ENCODE measurements at places on chromosomes 16 and 17.

DNA sequence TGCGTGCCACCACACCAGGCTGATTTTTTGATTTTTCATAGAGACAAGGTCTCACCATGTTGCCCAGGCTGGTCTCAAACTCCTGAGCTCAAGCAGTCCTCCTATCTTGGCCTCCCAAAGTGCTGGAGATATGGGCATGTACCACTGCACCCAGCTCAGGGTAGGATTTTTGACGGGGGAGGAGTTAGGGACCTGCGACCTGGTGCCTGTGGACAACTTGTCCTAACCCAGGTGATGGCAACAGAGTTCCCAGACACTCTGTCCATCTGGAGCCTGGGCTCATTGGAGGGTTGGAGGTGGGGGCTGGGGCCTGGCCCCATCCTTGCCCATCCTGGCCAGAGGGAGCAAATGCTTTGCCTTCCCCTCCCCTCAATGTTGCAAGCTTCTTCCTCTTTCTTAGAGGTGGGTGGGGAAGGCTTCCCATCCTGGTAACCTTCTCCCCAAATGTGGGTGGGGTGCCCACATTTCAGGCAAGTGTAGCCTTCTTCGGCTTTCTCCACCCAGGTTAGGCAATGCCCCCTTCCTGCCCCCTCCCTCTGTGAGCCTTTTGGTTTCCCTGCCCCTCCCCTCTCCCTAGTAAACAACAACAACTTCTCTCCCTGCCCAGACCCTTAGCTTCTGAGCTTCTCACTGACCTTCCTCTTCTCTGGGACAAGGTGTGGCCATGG lies 24.9 kb downstream of the RARA start:
- DNase-seq: no peak

DNA sequence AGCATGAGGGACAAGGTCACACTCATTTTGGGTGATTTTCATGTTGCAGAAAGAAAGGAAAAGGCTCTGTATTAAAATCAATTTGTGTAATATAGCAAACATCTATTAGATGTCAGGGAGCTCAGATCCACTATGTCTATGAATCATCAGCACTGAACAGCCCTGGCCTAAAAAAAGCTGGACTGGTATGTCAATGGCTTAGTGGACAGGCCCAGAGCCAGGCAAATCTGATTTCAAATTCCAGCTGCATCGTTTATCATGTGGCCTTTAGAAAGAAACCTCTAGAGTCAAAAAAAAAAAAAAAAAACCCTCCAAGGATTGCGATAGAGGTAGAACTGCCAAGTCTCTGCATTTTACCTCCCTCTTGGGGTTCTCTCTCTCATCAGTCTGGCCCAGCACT lies 5.4 kb downstream of the GAS7 start:
- no peak for DNase-seq

DNA sequence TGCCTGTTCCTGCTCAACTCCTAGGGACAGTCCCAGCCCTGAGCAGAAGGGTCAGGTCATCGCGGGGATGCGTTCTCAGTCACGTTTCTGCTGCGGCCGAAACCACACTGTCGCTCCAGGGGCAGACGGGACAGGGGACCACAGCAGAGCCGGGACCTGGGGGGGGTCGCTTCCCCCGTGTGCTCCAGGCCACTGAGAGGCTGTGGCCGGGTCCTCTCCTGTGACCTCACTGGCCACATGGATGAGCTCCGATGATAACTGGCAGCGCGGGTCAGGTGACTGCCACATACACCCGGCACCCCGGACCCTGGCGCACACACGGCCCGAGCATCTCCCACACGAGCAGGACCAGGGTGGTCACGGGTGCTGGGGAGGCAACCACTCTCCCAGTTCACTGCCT lies 12.8 kb downstream of the GNPTG start:
- no peak for DNase-seq

DNA sequence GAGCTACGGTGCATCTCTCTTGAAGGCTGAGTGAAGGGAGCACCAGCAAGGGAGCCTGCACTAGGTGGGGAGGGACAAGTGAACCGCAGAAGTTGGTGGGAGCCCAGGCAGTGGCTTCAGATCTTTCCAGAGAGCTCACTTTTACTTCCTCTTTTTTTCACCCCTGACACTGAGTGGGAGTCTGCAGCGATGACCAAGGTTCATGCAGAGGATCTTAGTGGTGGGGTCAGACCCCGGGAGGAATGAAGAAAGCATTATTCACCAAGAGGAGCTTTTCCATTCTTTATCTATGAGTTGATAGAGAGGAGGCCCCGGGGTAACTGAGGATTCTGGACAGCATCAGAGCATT lies 3.0 kb upstream of the CCL2 start:
- DNase-seq: no peak

- DNase-seq: no peak
Observed at GRCh38 chr16:3285131-3285530, 1.8 kb downstream of the ZNF263 start.

GRCh38 chr17:70608193-70608592 lies 438.9 kb downstream of the KCNJ2 start:
- no peak for DNase-seq

DNA sequence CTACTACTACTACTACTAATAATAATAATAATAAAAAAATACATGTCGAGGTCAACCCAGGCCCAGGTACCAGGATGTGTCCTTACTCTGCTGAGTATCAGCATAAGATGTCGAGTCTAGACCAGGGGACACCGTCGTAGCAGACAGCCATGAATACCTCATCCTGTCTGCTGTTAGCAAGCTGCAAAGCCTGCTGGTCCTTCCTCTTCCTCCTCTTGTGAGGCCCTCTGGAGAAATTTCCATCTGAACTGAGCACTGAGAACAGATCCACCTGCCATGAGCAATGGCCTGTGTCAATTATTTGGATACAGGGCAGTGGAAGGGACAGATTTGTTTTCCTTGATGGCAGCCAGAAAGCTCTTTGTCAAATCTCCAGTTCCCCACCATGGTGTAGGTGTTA lies 168.5 kb downstream of the XYLT1 start:
- no peak for DNase-seq

GRCh38 chr17:46200197-46200596 lies 7.0 kb upstream of the KANSL1 start:
- DNase-seq: no peak

GRCh38 chr17:47735536-47736011 lies 2.5 kb downstream of the TBX21 start:
- no peak for DNase-seq

DNA sequence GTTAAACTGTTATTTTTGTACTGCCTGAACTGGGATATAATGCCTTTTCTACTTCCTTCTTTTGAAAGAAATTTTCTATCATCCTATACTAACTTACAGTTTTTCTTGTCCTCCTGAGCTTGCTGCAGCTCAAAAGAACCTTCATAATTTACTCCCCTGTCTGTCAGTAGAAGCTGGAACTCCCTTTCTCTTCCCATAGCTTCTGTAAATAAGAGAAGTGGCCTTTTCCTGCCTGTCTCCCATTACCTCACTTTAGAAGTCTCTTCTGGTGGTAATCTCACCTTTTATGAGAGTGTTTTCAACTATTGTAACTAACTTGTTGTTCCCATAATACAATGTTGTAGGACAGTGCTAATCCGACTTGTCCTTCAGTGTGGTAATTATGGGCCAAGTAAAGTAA lies 246.7 kb upstream of the TBX2 start:
- DNase-seq: no peak

- no peak for DNase-seq
Observed at GRCh38 chr16:86635176-86635876, 57.0 kb downstream of the FOXL1 start.

- DNase-seq: no peak
Observed at GRCh38 chr17:38582069-38582468, 23.7 kb downstream of the SRCIN1 start.

- no peak for DNase-seq
Observed at GRCh38 chr16:75804368-75804767, 78.1 kb upstream of the CPHXL start.

- DNase-seq: no peak
Observed at GRCh38 chr17:28325211-28325610, 6.2 kb downstream of the TMEM97 start.

GRCh38 chr16:1363501-1364041 lies 11.8 kb downstream of the GNPTG start:
- no peak for DNase-seq

- no peak for DNase-seq
Observed at GRCh38 chr16:84350685-84351400, 17.5 kb upstream of the ATP2C2 start.

DNA sequence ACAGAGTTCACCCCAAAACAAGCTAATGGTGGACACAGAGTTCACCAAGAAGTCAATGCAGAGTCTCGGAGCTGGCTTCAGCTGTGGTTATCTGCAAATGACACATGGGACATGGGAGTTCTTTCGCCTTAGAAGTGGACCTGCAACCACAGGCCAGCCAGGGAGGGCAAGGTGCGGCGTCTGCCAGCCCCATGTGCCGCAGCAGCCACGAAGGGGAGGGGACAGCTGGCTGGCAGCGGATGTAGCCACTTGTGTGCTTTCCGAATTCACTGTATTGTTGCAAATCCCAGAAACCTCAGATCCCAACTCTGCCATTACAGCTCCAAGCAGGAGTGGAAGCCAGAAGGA lies 24.8 kb downstream of the LMF1 start:
- no peak for DNase-seq

GRCh38 chr17:65193305-65193704 lies 56.1 kb downstream of the RGS9 start:
- DNase-seq: no peak

DNA sequence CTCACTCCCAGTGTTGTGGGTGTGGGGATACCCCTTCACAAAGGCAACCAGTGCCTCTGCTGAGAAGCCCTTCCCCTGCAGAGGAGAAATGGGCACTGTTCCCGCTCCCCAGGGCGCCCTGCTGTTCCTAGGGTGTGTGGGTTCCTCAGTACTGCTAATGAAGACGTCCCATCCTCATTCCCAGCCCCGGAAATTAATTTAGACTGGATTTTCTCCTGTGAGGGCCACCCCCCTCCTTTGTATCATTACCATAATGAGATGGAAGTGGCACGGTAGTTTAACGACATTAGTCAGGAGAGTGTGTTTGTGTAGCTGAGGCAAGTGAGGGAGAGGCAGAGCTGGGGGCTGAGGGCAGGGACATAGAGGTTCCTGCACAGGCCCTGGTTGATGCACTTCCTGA lies 53.2 kb downstream of the PIPOX start:
- no peak for DNase-seq

DNA sequence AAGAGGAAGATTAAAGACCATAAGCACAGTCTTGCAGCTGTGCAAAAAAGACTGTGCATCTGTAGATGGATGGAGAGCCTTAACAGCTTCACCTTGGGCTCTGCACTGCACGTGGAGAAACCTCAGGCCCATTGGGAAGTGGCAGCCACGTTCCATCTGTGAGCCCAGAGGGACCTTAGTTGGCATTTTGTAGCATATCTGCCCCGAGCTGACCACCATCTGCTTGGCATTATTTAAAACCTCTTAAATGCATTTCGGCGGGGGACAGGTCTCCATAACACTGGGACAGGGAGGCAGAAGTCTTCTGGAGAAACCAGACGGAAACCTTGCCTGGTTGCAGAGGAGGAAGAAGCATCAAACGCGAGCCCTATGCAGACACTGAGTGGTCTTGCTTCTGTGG lies 345.6 kb downstream of the CPPED1 start:
- no peak for DNase-seq

GRCh38 chr17:76473541-76473985 lies 6.2 kb downstream of the AANAT start:
- no peak for DNase-seq

- DNase-seq: no peak
Observed at GRCh38 chr17:45146166-45146565, 2.1 kb upstream of the HEXIM1 start.

DNA sequence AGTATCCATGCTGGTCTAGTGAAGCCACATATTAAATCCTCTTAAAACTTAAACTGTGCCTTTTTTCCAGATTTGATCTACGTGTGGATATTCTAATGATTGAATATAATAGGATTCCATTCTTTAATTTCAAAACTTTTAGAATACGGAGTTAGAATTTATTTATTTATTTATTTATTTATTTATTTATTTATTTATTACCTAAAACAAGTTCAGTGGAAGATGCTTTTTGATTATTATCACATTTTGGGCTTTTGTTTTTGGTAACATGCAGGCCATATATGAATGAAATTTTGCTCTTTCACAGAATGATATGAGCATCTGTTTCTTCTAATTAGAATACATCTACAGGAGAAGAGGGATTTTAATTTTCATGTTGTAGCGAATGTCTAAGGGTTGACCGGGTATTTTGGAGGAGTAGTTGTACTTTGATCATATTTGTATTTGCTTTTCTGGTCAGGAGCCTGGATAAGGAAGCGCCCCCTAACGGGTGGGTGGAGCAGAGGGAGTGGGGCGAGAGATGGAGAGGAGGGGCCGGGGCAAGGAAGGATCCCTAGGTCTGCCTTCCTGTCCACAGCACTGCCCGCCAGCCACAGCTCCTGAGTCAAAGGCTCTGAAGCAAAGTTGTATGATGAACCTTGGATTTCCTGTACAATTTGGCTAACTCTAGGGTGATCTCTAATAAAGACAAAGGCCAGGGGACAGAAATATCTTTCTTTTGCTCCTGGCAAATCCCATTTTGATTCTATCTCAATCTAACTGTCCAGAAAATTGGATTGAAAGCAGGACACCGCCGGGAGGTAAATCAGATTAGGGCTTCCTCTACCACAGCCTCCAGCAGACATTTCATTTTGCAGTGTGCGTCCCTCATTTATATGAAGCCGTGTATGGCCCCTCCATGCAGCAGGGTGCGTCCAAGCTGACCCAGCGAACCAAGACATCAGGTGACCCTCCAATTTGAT lies 149.1 kb downstream of the PRKCA start:
- DNase-seq: no peak

- DNase-seq: no peak
Observed at GRCh38 chr16:89037261-89038152, 56.1 kb upstream of the ACSF3 start.

- DNase-seq: no peak
Observed at GRCh38 chr17:65498816-65499215, 62.6 kb downstream of the AXIN2 start.

- no peak for DNase-seq
Observed at GRCh38 chr16:15970202-15970601, 20.8 kb downstream of the ABCC1 start.

DNA sequence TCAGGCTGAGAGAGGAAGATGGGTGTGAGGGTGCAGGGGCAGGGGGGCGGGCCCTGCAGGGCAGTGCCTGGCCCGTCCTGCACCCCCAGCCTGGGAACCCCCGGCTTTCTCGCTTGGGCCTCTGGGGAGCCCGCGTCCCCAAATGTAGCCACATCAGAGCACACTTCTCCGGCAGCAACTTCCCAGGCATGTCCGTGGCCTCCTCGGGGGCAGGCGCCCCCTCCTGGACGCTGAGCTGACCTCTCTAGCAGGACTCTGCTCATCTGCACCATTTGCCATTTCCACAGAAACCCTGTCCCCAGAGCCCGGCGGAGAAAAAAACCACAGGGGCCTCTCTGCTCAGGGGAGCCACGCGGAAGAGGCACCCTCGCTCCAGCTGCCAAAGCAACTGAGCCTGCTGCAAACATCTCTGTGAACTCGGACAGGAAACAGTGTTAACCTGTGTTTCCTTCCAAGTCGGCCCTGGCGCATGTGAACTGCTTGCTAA lies 63.4 kb downstream of the KLHDC4 start:
- no peak for DNase-seq

GRCh38 chr17:7922269-7922844 lies 6.3 kb upstream of the RNF227 start:
- no peak for DNase-seq

GRCh38 chr16:85055493-85056210 lies 28.1 kb downstream of the KIAA0513 start:
- no peak for DNase-seq

- no peak for DNase-seq
Observed at GRCh38 chr16:3173892-3174617, 13.9 kb upstream of the OR1F1 start.

- no peak for DNase-seq
Observed at GRCh38 chr16:14641926-14642325, 9.2 kb downstream of the BFAR start.
